Kidney tubule cell (primary cell): ENCODE measurements at places on chromosomes 11 and 22.

DNA sequence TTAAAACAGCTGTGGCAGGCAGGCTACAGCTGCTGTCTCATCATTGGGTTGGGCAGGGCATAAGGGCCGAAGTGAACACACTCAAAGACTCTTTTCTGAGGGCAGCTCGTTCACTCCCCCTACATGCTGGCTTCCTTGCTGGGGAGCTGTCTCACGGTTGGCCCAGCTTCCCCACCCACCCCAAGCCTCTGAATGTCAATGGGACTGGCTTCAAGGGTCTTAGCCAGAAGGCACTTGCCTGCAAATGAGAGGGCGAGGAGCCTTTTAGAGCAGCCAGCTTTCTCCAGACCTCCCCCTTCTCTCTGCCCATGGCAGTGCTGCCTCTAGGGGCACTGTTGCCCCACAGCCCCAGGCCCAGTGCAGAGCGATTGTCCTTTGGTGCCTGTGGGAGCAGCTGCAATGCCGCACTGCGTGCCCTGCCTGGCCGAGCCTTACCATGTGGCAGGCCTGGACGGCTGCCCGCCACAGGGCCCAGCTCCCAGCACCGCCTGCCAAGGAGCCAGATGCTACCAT, 94.7 kb upstream of the RASSF10 start:
- DNase-seq: peak; percentile 33

GRCh38 chr11:37630866-37631265, 1032.8 kb upstream of the RAG2 start:
- no peak for DNase-seq

GRCh38 chr11:58776891-58777710, 45.4 kb upstream of the GLYAT start:
- no peak for DNase-seq

- DNase-seq: no peak
Observed at GRCh38 chr22:41247703-41248102, 7.0 kb upstream of the CHADL start.

DNA sequence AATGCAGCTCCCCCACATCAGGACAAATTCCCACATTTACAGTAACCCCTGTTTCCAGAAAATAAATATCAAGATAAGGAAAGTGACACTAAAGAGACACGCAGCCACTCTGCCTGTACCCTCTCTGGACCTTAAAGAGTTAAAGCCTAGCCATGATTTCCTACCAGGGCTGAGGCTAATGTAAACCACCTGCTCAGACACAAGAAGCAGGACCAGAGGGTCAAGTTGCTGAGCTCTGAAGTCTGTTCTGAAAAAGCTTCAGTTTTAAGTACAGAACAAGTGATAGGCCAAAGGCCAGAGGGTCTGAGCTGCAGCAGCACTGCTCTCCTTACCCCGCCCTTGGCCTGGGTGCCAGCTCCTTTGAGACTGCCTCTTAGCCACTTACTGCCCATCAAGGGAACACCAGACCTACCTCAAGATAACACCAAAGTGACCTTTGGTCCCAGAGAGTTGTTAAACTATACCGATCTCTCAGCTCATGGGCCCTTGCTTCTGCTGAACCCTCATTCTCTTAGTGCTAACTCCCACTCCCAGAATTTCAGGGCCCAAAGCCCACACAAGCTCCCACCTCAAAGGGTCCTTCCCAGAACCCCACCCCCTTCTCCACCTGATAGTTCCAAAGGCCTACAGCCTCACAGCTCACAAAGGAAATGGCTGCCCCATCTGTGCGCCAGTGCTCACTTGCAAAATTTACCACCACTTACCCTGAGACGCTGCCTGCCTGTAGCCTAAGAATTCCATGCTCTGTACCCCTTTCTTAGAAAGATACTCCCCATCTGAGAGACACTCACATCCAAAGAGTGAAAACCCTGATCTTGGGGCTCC, 40.5 kb downstream of the IL18BP start:
- DNase-seq: no peak

GRCh38 chr22:43197271-43197941, 10.5 kb upstream of the TTLL12 start:
- DNase-seq: peak; percentile 6

GRCh38 chr22:19464546-19464945, 14.4 kb downstream of the UFD1 start:
- DNase-seq: no peak

DNA sequence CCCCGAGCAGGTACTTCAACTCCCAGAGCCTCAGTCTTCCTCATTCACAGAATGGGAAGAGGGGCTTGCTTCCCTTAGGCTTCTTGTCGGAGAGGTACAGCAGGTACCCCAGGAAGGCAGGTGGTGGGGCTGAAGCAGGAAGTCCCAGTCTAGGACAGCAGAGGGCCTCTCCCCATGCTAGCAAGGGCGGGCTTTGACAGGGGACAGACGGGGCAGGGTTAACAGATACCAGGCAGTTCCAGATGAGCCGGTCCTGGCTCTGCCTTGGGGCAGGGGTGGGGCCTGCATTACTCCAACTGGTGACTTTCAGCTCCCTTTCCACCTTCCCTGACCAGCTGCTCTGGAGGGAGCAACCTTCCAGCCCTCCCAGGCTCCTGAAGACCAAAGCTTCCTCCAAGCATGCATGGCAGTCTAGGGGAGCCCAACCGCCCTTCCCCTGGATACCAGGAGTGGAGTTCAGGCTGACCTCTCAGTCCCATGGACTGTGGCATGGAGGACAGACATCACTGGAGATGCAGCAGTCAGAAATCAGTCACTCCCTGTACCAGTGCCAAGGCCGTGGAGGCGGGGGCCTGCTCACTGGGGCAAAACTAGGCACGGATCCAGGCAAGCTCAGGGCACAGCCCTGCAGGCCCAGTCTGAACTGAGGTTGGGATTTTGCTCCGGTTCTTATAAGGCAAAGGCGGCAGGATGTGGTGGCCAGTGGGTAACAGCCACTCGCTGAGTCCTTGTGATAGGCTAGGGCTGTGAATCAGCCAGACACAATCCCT, 60.5 kb downstream of the NAT10 start:
- DNase-seq: peak; percentile 68

DNA sequence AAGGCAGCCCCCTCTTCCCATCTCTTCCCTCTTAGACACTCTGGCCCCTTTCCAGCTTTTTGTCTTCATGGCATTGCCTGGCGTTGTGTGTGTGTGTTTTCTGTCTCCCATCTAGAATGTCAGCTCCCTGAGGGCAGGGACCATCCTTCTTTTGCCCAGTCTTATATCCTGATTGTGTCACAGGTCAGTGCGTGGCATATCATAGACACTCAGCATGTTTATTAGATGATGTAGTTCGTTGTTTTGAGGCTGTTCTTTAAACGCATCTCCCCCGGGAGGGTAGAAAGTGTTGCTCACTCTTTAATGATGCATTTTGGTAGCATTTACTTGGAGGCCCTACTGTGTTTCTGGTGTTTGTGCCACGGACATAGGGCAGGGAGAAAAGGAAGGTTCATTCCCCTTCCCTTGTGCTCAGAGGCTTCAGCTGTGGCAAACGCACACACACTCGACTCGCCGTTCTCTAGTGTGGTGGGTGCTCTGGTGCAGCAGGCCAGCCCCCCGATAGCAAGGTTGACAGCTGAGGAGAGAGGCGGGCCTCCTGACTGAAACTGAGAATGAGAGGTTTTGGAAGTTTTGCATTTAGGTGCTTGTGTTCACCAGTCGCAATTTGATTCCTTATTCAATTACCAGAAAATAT, 60.2 kb downstream of the TNRC6B start:
- no peak for DNase-seq

- no peak for DNase-seq
Observed at GRCh38 chr11:83118814-83119213, 38.1 kb upstream of the PCF11 start.

GRCh38 chr11:107655602-107656001, 56.3 kb downstream of the SLN start:
- DNase-seq: no peak

GRCh38 chr22:20080776-20081654, 974 bp downstream of the DGCR8 start:
- DNase-seq: peak; percentile 74

DNA sequence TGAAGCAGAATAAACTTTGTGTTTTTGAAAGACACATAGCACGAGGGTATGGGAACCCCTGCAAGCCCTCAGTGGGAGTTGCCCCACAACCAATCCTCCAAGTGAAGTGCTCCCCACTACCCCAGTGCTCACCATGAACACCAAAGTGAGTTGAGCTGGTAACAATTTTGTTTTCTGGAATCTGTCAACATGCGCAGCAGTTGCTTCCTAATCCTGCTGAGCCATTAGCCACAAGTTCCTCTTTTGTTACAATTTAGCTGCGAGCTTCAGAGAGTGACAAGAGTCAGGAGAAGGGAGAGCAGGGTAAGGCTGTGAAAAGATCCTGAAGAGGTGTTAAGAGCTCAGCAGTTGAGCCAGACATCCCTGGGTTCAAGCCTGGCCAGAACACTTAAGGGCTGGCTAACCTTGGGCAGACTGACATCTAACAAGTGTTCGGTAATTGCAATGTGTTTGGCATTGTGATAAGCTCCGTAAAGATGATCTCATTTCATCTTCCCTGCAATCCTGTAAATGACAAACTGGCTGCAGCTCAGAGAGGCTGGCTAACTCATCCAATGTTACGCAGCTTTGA, 24.1 kb upstream of the ASPHD2 start:
- DNase-seq: no peak

GRCh38 chr22:40782521-40782920, 36.6 kb downstream of the SLC25A17 start:
- DNase-seq: no peak

GRCh38 chr11:127567237-127567932, 566.8 kb upstream of the KIRREL3 start:
- DNase-seq: no peak

DNA sequence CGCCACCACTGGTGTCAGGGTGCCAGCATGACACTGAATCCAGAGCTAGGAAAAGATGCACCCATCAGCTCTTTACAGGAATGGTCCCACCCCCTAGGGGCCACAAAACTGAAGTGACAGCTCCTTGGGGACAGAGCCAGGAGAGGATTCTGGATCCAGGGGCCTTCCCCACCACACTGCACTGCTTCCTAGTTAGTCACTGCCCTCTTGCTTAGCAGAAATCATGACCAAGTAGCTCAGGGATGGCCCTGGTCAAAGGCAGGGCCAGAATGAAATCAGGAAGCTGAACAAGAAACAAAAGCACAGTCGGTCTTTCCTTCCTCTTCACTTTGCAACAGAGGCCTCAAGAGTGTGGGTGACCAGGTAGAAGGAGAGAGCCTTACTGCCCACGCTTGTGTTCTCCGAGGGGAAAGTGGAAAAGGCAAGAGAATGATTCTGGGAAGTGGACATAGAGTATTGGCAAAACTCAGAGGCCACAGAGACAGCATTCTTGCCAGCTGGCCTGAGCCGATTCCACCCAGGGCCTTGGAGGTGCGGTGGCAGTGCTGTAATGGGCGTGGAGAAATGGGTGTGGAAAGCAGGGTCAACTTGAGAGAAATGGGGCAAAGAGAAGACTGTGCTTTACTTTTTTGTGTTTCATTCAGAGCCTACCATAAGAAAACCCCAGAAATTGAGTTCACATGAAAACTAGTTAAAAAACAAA, 39.8 kb downstream of the KCNJ1 start:
- peak; percentile 4 for DNase-seq
